Stimulated activated CD4-positive, alpha-beta T cell treated with anti-CD3 and anti-CD28 coated beads, TNF-alpha, amount 100 ng/mL, for 48 hours (primary cell): ENCODE measurements at places on chromosomes 4 and X.

GRCh38 chrX:101485212-101485949 lies at the start of gene ARMCX4:
Gene ARMCX4, plus strand, starts transcription at chrX:101485456. Its CDS starts 3,134 bp downstream, at chrX:101488590.
- peak; percentile 11 for DNase-seq

- no peak for DNase-seq
Observed at GRCh38 chr4:3384391-3384770, 57.4 kb upstream of the HGFAC start.

GRCh38 chrX:150980186-150980585 lies 2.9 kb upstream of the HMGB3 start:
- DNase-seq = no peak

DNA sequence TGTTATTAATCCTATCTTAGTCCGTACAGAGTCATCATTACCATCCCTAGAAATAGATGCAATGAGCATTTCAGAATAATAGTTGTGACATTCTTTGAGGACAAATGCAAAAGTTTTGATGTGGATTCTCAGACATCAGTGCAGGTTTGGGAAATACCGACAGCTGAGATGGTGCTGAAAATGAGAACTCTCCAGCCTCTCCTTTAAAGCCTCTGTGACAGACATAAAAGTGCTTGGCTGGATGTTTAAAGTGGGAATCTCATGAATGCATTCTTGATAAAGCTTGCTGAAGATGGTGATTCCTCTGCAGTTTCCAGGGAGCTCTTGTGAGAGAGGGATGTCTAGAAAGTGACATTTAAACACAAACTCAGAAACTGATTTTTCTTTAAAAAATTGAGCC lies 35.0 kb upstream of the SLC7A11 start:
- no peak for DNase-seq

- DNase-seq = no peak
Observed at GRCh38 chr4:71713611-71714203, 70.2 kb downstream of the GC start.

GRCh38 chr4:128424527-128425497 lies 137.2 kb upstream of the PGRMC2 start:
- no peak for DNase-seq

- no peak for DNase-seq
Observed at GRCh38 chrX:126655061-126655460, 102.4 kb upstream of the DCAF12L1 start.

DNA sequence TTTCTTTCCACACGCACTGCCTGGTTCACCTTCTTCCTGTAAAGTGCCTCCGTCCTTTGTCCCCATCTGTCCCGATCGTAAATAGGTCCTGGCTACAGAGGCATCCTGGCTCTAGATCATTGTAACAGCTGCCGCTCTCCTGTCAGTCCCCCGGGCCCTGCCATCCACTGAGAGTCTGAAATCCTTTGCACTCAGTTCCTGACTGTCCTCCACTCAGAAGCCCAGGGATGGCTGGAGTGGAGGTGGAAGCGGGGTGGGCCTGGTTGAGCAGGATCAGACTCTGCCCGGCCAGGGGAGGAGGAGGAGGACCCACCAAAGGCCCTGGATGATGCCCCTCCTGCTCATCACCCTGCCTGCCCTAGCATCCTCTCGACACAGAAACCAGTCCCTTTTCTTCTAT lies 29.8 kb downstream of the PIGG start:
- no peak for DNase-seq

GRCh38 chrX:18596096-18596495 lies 75.8 kb downstream of the RS1 start:
- no peak for DNase-seq

- DNase-seq = no peak
Observed at GRCh38 chrX:34778916-34779315, 121.8 kb upstream of the TMEM47 start.

DNA sequence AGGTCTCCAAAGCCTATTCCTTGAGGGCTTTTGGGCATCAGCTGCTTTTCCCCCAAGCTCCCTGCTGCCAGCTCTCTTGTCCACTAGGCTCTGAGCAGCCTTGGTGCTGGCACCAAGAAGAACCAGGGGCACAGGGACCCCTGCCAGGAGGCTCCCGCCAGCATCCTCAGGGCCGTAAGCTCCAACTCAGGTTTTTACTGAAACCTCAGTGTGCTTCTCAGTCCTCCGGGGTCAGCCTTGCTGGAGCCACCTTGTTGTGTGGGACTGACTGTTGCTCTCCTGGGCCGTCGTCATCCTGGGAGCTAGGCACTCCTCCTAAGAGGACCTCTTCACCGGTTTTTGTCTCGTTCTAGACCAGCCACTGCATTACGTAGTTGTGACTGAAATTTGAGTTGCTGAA lies 38.9 kb downstream of the NOP14 start:
- no peak for DNase-seq

DNA sequence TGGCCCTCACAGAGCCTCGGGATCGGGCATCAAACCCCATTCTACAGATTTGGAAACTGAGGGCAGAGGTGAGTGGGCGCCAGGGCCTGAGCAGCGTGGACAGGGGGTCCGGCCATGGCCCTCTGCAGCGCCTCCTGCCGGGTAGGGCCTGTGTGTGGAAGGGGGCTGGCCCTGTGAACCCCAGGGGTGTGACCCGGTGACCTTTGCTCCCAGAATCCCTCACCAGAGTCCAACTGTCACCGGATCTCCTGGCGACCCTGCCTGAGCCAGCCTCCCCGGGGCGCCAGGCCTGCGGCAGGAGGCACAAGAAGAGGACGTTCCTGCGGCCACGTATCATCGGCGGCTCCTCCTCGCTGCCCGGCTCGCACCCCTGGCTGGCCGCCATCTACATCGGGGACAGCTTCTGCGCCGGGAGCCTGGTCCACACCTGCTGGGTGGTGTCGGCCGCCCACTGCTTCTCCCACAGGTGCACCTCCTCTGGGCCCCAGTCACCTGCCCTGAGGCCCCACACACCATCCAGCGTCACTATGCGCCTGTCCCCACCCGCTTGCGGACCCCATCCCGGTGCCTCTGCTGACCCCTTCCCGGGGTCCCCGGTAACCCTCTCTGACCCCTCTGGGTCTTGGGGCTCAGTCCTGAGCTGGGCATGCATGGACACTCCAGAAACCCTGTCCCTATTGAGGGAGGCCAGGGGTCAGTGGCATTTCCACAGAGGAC lies 4.2 kb downstream of the HGFAC start:
- no peak for DNase-seq

GRCh38 chr4:150583287-150584110 lies 1.5 kb downstream of the MAB21L2 start:
- DNase-seq = no peak

GRCh38 chrX:38819163-38819562 lies 17.9 kb downstream of the MID1IP1 start:
- no peak for DNase-seq

GRCh38 chr4:68797618-68798017 lies 18.2 kb upstream of the UGT2B10 start:
- DNase-seq = no peak

DNA sequence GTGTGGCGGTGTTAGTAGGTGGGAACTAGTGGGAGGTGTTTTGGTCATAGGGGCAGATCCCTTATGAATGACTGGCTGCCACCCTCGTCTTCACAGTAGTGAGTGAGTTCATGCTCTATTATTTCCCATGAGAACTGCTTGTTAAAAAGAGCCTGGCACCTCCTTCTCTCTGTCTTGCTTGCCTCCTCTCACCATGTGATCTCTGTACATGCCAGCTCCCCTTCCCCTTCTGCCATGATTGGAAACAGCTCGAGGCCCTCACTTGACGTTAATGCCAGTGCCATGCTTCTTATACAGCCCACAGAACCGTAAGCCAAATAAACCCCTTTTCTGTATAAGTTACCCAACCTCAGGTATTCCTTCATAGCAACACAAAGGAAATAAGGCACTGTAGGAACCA lies 21.7 kb downstream of the PNMA6F start:
- no peak for DNase-seq

DNA sequence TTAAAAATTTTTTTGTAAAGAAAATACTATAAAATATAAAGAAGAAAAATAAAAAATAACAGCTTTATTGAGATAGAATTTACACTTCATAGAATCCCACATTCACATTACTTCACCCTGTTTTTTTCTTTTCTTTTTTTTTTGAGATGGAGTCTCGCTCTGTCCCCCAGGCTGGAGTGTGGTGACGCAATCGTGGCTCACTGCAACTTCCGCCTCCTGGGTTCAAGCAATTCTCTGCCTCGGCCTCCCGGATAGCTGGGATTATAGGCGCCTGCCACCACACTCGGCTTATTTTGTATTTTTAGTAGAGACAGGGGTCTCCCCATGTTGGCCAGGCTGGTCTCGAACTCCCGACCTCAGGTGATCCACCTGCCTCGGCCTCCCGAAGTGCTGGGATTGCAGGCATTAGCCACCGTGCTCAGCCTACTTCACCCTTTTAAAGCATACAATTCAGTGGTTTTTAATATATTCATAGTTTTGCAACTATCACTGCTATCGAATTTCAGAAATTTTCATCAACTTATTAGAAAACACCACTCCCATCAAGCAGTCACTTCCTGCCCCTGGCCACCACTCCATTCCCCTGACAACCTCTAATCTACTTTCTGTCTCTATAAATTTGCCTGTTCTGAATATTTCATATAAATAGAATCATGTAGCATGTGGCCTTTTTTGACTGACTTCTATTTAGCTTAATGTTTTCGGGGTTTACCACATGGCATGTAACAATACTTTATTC lies 48.7 kb downstream of the TMEM131L start:
- no peak for DNase-seq

- DNase-seq = no peak
Observed at GRCh38 chr4:127686658-127687057, 43.5 kb upstream of the SLC25A31 start.

DNA sequence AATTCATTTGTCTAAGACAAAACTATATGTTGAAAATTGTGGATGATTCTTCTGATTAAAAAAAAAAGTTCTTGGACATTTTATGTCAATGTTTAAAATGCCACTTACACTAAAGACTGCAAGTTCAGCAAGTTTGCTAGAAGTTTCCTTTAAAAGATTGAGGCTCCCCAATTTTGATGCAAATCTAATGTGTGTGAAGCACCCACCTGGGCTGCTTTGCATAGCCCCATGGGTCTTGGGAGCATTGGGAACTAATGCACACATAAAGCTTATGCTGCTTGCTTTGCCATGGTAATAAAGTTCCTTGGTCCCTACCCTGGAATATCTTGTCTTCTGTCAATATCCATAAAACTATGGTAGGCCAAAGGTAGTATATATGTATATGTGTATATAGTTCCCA lies 725.9 kb upstream of the GRID2 start:
- DNase-seq = no peak

DNA sequence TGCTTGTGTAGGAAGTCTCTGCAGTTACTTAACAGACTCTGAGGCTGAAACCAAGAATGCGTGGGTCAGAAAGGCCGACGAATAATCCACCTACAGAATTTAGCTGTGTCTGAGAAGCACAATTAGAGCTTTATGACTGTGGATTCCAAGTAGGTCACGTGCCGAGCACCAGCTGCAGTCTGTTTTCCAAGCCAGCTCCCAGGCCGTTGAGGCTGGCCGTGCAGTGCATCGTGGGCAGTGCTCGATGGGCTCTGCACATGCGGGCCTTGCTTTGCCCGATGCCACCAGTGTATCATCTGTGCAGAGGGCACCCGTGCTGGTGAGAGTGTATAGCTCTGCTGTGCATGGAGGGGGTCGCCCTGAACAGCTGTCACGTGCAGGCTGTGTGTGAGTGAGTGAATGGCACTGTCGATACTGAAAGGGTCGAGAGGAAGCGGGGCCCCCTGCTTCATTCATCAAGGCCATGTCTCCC lies 67.5 kb upstream of the CLDN34 start:
- no peak for DNase-seq

GRCh38 chr4:122928930-122929329 lies 6.5 kb upstream of the NUDT6 start:
- no peak for DNase-seq

DNA sequence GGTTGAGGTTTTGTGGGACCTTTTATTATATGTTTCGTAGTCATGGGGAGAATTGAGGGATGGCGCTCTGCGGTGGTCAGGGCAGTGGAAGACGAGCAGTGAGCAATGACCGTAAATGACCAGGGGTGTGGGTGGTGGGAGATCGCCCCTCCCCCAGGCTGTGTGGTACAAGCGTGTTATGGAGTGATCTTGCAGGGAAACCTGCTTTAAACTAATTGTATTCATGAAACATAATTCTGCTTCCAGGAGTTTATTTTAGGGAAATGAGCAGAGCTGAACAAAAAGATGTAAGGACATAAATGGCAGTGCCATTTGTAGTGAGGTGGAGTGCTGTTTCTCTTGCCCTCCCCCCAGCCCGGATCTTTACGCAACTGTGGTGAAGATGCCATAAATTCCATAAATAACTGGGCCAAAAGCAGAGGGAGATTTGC lies 20.2 kb downstream of the GYG2 start:
- DNase-seq = no peak

- no peak for DNase-seq
Observed at GRCh38 chr4:156146571-156146970, 192.9 kb upstream of the CTSO start.

GRCh38 chrX:57380026-57380796 lies 93.7 kb downstream of the FAAH2 start:
- no peak for DNase-seq

GRCh38 chr4:169099771-169100180 lies 89.7 kb upstream of the CBR4 start:
- DNase-seq = no peak

- DNase-seq = no peak
Observed at GRCh38 chr4:94715726-94716125, 42.0 kb upstream of the BMPR1B start.

GRCh38 chrX:78746496-78746895 lies 1.0 kb upstream of the LPAR4 start:
- no peak for DNase-seq
